Activated CD4-positive, alpha-beta memory T cell treated with anti-CD3 and anti-CD28 coated beads for 36 hours (primary cell): ENCODE measurements at places on chromosomes 7 and 10. TPM values are rescaled to one million over a fixed set of nuclear protein-coding genes. Genes with fewer than 3 reads are reported as not detected.

The FKBP14 gene
- 6.3 TPM for total RNA-seq

The TRIM50 gene
- not detected for total RNA-seq

The GPRIN2 gene
- total RNA-seq = not detected

DNA sequence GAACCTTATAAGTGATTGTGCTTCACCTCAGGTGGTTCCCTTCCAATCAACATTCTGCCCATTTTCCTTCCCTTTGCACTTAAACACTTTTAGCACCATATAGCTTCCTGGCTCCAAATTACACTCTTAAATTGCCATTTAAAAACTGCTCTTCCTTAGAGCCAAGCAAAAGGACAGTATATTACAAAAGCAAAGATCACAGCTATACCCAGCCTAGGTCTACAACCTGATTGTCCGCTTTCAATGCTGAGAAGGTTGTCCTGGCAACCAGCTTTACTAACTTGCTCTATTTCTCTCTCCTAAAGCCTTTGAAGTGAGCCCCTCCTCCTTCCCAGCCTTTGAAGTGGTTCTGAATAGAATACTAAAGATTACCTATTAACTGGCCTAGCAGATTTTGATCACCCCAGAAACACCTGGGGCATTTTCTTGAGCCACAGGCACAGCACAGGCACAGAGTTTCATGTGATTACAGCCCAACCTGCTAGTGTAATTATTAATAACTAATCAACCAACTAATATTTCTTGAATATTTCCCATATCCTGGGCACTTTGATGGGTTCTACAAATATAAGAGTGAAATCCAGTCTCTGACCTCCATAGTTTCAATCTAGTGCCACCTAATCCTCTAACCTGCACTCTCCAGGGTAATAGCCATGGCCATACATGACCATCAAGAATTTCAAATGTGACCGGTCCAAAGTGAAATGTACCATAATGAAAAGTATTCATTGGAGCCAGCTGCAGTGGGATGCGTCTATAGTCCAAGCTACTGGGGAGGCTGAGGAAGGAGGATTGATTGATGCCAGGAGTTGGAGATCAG is 63.6 kb upstream of the TRIM24 start:
- H3K4me3 ChIP-seq = no peak overlapping the region
- no peaks in the 10 kb centered on the region for H3K36me3 ChIP-seq
- no peaks in the 10 kb centered on the region for H3K27me3 ChIP-seq
- H3K27ac ChIP-seq = no peak overlapping the region
- DNase-seq = no peak
